ENCODE measurements at places on chromosomes 13 and 19. TPM values are rescaled to one million over a fixed set of nuclear protein-coding genes. Genes with fewer than 3 reads are reported as not detected.

MLNR gene
- total RNA-seq: not detected

CEACAM5 gene
- not detected for total RNA-seq

ZNF43 gene
- total RNA-seq: 6.4 TPM

CYSLTR2 gene
- not detected for total RNA-seq

NR1H2 gene
- 72.5 TPM for total RNA-seq

MICU2 gene
- 140 TPM for total RNA-seq

DNA sequence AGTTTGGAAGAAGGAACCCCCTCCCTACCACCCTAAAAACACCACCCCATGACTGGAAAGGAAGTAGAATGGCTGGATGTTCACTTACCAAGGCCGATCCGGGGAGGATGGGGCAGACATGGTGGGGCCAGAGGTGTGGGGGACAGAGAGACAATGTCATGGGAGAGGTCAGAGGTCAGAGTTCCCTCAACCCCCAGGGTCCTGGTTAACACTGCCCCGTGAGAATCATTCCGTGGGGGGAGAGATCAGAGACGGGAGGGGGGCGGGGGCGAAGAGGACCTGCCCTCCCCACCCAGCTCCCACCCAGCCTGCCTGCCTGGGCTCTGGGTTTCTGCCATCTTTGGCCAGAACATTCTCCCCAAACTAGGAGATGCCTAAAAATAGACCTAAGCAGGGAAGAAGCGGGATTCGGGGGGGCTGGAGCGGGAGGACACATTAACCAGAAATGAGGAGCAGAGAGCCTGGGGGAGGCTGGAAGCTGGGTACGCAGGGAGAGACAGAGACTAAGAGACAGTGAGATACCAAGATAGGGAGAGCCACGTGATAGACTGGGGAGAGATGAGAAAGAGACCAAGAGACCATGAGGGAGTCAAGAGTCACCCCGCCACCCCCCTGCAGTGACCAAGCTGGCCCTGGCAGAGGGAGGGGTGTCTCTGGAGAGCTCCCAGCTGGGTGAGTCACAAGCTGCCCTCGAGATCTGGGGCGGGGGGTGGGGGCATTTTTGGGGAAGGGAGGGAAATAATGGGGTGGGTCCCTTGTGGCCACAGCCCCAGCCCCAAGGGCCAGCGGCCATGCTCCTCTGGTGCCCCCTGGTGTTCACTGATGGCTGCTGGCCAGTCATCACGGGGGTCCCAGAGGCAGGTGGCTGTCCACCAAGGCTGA is 6.1 kb upstream of the KANK2 start:
- DNase-seq: peak; percentile 58

- peak; percentile 69 for DNase-seq
Measured at GRCh38 chr13:26557393-26558073, at the start of gene WASF3. Gene WASF3, plus strand, starts transcription at chr13:26557683. Its CDS starts 84,588 bp downstream, at chr13:26642271.

GRCh38 chr13:40648040-40648439 is 18.4 kb downstream of the FOXO1 start:
- DNase-seq: no peak

DNA sequence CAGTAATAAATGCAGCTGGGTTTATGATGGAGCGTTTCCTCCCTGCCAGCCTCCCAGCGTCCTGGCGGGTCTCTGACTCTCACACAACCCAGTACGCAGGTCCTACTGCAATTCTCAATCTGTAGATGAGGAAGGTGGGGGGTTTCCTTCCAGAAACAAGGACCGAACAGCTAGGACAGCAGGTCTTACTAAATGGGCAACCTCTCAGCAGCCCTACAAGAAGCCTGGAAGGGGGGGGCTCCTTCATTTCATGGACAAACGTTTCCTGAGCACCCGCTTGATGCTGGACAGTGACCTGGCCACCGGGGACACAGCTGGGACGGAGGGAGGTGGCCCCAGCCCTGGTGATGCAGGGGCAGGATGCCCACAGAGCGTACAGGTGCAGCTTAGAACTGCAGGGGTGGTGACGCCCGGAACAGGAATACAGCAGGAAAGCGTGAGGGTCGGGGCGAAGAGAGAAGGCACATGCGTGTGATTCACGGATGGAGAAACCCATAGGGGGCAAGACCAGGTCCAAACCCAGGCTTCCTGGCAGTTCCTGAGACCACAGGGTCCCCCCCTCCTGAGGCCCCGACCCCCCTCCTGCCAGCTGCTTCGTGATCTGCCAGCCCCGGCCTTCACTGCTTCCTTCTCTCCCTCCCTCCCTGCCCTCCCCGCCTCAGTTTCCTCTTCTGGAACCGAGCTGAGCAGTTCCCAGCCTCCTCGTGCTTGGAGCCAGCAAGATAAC is 732 bp upstream of the C2CD4C start:
- no peak for DNase-seq

- DNase-seq: no peak
Measured at GRCh38 chr13:97544031-97544765, 110.2 kb downstream of the RAP2A start.

- peak; percentile 63 for DNase-seq
Measured at GRCh38 chr19:13633109-13633508, 126.8 kb upstream of the CACNA1A start.

DNA sequence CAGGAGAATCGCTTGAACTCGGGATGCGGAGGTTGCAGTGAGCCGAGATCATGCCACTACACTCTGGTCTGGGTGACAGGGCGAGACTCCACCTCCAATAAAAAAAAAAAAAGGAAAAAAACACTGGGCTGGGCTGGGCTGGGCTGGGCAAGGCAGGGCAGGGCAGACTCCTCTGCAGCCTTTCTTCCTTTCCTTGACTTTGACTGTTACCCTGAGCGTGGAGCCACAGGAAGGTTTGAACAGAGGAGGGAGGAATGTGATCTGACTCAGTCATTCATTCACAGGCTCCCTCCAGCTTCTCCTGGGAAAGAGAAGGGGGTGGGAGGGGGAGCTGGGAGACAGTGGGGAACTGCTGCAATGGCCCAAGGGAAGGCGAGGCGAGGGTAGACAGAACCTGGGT is 2.7 kb upstream of the ACTN4 start:
- DNase-seq: no peak

DNA sequence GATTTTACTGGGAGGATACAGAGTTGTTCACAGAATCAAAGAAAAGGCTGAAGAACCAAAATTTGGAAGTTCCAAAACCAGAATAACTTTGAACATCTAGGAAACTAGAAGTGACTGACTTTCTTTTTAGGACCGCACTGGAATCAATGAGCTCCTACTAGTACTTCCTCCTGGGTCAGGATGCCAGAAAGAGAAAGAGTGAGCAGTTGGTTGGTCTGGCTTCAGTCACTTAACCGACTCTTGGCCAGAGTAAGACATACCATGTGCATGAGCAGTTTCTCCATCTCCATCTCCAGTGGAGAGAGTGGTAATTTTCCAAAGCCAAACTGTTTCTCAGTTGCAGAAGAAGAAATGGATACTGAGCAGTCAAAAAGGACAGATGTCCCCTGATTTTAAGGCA is 27.1 kb upstream of the MTUS2 start:
- DNase-seq: no peak

GRCh38 chr19:3479834-3480215 is 500 bp downstream of the SMIM24 start:
- no peak for DNase-seq

DNA sequence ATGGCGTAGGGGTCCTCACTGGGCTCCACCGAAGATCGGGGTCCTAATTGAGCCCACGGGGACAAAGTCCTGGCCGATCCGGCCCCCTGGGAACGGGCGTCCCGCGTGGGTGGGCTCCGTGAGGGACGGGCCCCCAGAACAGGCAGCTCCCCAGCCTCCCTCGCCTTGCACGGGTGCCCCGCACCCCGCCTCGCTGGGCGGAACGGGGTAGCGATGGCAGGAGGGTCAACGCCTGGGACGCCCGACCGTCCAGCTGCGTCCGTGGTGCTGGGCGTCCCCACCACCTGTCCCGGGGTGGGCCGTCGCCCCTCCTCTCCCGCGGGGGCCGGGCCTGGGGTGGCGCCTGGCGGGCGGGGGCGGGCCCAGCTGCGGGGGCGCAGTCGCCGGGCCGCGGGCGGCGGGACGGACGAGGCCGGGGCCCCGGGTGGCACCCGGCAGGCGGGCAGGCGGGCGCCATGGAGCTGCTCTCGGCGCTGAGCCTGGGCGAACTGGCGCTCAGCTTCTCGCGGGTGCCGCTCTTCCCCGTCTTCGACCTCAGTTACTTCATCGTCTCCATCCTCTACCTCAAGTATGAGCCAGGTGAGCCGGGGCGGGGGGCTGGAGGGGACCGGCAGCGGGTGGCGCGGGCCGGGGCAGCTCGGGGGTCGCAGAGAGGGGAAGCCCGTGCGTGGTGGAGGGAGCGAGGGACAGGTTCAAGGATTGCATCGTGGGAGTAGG is at the start of gene TMEM38A:
TMEM38A (plus strand) TSS at position 377 of the 717 bp plus-strand sequence; CDS start at position 456, 79 bp downstream.
- no peak for DNase-seq

GRCh38 chr13:52751196-52751595 is 11.6 kb upstream of the CNMD start:
- DNase-seq: no peak

DNA sequence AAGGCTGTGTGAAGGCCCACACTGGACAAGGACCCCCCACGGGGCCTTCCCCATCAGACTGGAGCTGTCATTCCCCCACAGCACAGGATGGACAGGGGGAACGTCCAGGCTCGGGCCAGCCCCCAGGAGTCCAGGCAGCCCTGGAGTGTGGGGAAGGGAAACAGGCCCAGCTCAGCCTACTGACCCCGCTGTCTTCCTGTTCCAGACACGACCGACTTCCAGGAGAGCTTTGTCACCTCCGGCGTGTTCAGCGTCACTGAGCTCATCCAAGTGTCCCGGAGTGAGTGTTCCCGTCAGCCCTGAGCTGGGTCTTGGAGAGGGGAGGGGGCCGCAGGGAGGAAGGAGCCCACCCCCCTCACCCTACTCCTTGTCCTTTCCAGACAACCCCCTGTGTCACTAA is 47.0 kb downstream of the SMIM24 start:
- no peak for DNase-seq
